CD14-positive monocyte (primary cell): ENCODE measurements at places on chromosomes 2 and 18.

GRCh38 chr2:169265591-169265990 lies 96.7 kb downstream of the LRP2 start:
- DNase-seq: no peak

- DNase-seq: no peak
Measured at GRCh38 chr2:201568217-201568820, 75.0 kb downstream of the TMEM237 start.

- DNase-seq: no peak
Measured at GRCh38 chr2:227823922-227824321, 10.3 kb downstream of the CCL20 start.

DNA sequence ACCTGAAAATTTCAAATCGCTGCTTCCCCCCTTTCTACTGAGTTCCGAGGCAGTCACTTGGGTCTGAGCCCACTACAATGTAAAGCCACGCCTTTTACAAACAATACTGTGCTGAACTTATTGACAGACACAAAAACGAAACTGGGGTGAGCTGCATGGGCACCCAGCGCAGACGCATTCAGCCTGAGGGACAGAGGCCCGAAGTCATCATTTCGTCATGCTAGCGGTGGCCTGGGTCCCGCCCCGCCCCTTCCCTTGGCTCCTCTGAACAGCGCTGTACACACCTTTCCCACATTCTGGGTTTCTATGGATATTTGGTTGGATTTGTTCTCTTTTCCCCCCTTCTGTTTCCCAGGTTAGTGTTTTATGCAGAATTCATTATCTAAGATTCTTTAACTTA lies 71.7 kb downstream of the EIPR1 start:
- no peak for DNase-seq

- DNase-seq: no peak
Measured at GRCh38 chr18:38413193-38413592, 847.6 kb upstream of the CELF4 start.

DNA sequence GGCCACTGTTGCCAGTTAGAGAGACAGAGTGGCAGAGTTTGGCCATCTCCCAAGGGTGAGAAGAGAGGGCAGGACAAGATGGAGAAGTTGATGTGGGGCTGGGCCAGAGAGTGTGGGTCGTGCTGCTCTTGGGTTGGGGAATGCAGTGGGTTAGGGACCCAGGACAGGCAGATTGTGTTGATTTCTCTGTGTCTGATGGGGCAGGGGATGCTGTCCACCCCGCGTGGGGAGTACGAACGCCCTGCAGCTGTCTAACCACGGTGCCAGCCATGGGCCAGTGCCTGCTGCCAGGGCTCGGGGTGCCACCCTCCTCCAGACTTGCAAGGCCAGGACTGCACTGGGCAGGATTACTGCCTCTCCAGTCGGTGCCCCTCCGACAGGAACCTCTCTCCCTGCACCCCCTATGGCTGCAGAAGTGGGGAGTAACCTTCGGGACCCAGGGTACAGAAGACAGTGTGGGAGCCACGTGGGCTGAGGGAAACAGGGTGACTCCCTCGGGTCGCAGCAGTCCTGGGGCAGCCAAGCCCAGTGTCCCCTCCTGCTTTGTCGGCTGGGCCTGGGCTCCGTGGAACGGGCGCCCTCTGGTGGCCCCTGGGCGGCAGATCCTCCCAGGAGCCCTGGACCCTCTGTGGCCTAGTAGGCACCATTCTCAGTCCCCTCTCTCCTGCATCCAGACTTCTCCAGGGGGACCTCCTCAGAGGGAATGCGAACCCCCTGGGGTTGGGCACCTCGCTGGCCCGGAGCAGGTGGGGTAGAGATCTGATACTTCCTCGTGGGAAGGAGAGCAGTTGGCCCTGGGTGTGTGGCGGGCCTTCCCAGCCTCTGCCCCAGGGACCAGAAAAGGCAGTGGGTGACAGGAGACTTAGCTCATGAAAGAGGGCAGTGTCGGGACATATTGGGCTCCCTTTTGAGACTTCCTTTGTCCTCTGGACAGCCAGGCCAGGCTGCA lies 2.7 kb downstream of the GPC1 start:
- peak; percentile 25 for DNase-seq

DNA sequence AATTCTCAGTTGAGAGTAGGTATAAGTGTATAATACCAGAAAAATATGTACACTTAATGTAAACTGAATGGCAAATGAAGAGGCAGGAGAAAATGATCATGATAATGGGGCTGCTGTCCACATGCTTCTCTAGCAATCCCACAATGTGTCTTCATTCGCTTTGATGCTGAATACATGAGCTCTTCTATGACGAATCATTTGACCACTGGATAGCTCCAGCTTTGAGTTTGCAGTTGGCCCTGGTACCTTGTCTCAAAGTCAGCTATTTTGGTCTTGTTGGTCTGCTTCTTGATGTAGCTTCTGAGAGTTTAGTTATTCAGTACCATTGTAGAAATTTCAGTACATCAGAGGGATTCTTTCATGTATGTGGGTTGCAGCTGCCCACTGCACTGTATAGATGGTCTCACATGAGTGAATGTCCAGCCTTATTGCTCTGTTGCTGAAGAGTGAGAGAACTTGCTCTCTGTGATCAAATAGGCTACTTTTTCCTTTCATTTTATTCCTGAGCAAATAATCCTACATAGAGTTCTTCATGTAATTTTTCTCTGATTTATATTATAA lies 105.1 kb downstream of the TTC27 start:
- DNase-seq: no peak

DNA sequence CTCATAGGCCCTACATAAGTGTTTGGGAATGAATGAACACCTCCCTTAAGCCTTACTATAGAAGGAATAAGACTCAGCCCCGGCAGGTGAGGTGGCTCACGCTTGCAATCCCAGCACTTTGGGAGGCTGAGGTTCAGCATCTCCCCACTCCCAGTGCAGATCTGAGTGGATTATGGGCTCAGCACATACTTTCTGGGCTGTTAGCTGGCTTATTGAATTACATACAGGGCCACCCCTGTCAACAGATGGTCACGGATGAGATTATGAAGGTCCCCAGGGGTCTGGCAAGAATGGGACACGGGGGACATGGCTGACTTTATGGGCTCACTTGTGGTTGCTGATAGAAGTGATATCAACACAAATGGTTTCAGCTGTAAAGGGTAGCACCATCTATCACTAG lies 322.3 kb downstream of the TSN start:
- no peak for DNase-seq

- DNase-seq: no peak
Measured at GRCh38 chr2:118322406-118322805, 234.1 kb downstream of the INSIG2 start.

DNA sequence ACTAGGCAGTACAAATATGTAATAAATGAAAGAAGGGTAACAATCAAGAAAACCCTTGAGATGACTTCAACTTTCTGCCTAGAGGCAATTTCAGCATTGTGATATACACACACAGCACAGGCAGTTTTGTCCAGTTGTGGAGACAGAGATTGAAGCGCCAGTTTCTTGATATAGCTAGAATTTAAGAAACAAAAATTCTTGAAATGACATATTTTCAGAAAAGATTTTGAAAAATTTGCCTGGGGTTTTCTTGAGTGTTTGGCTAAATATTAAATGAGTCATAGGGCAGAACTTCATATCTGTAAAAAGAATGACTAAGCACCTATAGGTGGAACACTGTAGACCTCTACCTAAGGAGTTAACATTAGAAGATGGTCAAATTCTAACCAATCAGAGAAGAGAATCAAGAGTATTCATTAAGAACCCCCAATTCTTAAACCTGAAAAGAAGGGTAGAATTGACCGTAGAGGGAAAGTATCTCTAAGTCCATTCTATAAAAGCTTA lies 1266.8 kb upstream of the TMEFF2 start:
- DNase-seq: no peak

DNA sequence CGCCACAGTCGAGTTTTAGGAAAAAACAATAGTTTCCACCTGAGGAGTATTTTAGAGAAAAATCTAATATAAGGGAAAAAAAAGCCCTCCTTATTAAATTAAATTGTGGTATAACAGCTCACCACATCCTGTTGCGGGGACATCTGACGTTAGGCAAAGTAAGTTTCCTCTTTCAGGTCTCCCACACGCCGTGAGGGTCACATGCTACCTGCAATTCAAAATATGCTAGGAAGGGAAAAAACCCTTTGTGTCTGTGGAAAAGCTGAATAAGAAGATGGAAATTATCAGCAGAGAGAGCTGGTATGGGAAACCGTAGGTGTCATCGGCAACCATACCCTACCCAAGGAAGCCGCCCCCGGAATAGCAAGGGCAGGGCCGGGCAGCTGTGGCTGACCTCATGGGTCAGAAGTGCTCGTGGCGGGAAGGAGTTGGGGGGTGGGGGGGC lies 128.0 kb downstream of the NFATC1 start:
- DNase-seq: peak; percentile 7

DNA sequence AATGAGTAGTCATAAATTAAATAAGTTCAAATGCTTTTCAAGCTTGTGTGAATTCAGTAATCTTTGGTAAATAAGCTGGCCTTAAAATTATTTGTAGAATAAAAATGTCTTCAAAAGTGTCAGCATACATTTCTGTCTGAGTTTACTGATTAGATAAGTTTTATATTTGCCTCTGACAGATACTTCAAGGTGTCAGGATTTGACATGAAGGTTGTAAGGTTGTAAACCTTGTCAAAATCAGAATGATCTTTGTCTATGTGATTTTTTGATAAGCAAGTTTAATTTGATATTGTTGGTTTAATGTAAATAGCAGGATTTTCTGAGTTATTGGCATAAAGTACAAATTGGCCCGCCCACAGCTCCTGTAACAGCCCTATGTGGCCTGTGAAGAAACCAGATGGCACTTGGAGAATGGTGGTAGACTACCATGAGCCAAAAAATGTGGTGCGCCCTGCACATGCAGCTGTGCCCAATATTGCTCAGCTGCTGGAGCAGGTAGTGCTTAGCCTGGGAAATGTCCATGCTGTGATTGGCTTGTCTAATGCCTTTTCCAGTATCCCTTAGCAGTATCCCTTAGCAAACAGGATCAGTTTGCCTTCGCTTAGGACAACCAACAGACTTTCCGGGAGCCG lies 188.0 kb upstream of the SPHKAP start:
- no peak for DNase-seq

- no peak for DNase-seq
Measured at GRCh38 chr2:40458271-40458794, 6.4 kb upstream of the SLC8A1 start.

- peak; percentile 34 for DNase-seq
Measured at GRCh38 chr2:181395851-181396250, 61.3 kb upstream of the ITGA4 start.

- DNase-seq: no peak
Measured at GRCh38 chr2:173436088-173436487, 81.4 kb downstream of the CDCA7 start.

- DNase-seq: no peak
Measured at GRCh38 chr2:73265298-73266060, 18.8 kb downstream of the FBXO41 start.

GRCh38 chr2:3176071-3176868 lies 201.3 kb downstream of the EIPR1 start:
- DNase-seq: no peak

DNA sequence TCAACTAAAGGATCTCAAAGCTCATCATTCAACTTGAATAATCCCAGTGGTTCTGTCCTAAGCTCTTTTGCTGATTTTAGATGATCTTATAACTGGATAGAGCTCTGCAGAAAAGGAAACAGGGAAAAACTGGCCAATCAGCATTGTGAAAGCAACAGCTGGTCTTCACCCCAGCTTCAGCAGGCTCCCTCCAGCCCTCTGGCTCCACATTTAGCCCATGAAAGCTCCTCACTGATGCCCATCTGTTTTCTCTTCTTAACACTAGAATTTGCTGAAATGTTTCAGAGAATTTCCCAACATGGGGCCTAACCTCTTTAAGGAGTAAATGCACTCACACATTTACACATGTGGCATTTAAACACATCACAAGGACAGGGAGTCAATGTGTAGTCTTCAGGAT lies 223.3 kb downstream of the CNTNAP5 start:
- DNase-seq: no peak

DNA sequence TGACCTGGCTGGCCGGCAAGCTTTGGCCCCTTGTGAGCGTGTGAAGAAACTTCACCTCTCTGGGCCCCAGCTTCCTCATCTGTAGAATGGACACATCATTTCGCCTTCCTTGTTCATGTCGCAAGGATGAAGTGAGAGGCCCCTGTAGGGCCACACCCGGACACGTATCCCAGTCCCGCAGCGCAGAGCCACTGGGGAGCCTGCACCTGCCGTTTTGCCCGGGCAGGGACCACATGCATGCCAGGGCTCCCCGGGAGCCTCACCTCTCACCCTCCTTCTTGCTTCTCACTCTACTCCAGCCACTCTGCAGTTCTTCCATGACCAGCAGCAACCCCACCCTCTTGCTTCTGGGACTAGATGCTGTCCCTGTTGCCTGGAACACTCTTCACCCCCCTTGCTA lies 77.5 kb downstream of the FAM168B start:
- DNase-seq: no peak

DNA sequence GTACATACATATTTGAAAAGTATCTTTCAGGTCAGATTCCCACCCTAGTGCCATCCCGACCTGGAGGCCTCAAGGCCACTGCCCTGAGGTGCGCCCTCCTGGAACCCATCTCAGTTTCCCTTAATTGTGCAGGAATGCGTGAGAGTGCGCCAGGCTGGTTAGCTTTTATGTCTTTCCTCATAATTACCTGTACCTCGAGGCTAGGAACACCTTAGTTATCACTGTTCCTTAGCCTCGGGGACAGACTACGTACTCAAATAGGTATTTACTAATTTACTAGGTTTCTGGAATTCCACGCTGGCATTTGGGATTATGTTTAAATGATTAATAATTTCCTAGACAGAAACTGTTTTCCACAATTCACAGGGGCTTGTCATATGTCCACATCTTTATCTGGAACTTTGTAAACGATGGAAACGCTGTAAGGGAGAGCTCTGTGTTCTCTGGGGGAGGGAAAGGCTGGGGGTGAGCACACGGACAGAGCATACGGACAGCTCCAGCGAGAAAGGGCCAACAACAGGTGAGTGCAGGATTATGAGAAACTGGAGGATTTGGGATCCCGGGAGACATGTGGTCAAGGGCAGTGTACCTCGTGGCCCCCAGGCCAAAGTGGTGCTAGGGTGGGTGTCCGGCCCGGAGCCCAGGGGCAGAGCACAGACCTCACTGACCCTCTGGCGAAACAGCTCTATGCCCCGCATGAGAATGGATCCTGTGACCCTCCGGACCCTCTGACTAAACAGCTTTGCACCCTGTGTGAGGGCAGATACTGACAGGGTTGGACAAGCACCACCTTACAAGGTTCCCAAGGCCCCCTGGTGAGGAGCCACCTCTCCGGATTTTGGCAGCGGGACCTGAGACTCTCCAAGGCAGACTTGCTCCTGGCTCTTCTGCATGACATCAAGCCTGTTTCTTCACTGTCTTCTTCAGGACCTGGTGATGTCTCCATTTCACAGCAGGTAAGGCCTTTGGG lies 102.0 kb upstream of the PXDN start:
- DNase-seq: no peak

DNA sequence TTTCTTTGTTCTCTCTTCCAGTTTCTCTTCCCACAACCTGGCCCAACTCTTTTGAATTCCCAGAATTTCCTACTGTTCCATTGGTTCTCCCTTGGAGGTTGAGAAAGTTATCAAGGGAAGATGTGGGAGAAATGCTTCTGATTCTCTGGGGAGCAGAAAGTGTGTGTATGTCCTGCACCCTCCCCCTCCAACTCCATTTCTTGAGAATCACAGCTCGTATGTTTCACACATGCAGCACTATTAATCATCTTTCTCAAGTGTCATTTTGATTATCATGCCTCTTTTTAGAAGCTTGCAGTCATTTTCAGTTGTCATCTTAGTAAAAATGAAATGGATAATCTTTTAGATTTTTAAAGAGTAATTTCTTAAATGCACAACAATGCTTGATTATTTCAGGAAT lies 296.8 kb upstream of the SLC39A10 start:
- no peak for DNase-seq

- no peak for DNase-seq
Measured at GRCh38 chr2:113284476-113284875, 5.8 kb upstream of the PAX8 start.

- DNase-seq: no peak
Measured at GRCh38 chr2:223048519-223048918, 3.5 kb upstream of the KCNE4 start.
